Fibroblast of lung (primary cell): ENCODE measurements at places on chromosomes 1 and 21. TPM values are rescaled to one million over a fixed set of nuclear protein-coding genes. Genes with fewer than 3 reads are reported as not detected.

The IVNS1ABP gene
- 17.8 and 25.4 TPM in 2 replicates for polyA plus RNA-seq

The FAM43B gene
- polyA plus RNA-seq, result 0.02 TPM in 1 of 2 replicates, not detected in the other

The SLC25A34 gene
- 0.23 and 0.35 TPM in 2 replicates for polyA plus RNA-seq

The SPATC1L gene
- 2.9 and 4.4 TPM in 2 replicates for polyA plus RNA-seq

The PSEN2 gene
- 19.5 and 22.1 TPM in 2 replicates for polyA plus RNA-seq

The NBPF4 gene
- not detected in 2 replicates for polyA plus RNA-seq
